ENCODE measurements at places on chromosomes 7 and 10.

- peak; percentile 47 for DNase-seq
Measured at GRCh38 chr10:96138102-96138501, 8.0 kb downstream of the ZNF518A start.

- no peak for DNase-seq
Measured at GRCh38 chr7:149006345-149006725, 22.0 kb downstream of the PDIA4 start.

GRCh38 chr10:28508304-28508925 lies 24.5 kb upstream of the WAC start:
- no peak for DNase-seq

- DNase-seq, result no peak
Measured at GRCh38 chr7:43205171-43205795, 92.8 kb downstream of the HECW1 start.

DNA sequence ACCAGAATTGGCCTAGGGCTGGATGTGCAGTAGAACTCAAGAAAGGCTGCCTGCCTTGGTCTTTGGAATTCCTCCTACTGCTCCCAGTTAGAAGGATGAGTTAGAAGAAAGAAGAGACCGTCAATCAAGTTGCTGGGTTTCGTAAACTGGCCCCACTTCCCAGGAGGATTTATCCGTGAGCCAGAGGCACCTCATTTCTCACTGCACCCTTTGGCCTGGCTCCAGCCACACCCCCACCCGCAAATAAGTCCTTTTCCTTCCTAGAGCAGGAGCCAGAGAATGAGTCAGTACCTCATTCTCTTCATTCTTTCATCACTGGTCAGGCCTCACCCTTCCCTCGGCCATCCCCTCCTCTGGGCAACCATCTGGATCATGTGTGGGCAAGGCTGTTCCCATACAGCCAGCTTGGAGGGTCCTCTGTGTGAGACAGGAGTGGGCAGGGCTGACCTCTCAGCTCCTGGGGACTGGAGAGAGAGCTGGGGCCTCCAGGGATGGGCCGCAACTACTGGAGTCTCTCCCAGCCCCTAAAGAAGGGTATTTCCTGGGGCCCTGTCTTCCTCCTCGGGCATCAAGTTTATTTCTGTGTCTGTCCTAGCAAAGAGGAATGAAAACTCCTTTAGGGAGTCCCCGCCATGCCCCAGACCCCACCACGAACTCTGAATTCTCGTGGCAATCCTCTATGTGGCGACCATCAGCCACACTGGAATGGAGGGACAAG lies 87.2 kb upstream of the DUSP5 start:
- DNase-seq, result peak; percentile 79

- no peak for DNase-seq
Measured at GRCh38 chr7:5215313-5215712, 25.3 kb downstream of the WIPI2 start.

GRCh38 chr7:24290004-24290641 lies 6.1 kb downstream of the NPY start:
- DNase-seq, result peak; percentile 83

DNA sequence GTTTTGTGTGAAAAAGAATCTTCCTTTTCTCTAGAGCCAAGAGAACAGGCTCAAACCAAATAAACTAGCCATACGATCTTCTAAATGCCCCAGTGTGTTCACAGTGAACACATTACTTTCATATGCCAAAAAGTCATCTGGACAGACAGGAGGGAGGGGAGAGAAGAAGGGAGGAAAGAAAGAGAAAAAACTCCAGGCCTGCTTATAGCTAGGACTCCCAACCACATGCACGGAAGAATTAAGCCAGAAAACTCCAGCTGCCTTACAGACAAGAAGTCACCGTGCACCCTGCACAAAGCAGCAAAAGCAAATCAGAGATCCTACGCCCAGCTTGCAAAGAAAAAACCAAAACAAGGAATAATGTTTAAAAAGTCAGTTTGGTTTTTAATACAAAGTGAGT lies 34.3 kb downstream of the SNX8 start:
- DNase-seq, result no peak

DNA sequence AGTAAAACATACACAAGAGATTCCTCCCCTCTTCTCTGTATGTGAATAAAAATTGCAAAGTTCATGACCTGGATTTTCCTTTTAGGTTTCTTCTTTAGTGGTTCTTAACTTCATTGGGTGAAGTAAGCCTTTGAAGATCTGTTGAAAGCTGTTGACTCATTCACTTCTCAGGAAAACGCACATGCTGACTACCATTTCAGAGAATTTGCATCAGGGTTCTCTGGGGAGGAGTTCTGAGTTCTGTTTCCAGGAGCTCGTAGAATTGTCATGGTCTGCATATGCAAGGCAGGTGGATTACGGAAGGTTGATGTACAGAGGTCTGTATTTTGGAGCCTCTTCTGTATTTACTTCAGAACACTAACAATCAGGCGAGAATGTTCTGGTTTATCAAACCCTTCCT lies 962 bp upstream of the SLC26A4 start:
- DNase-seq, result peak; percentile 54

DNA sequence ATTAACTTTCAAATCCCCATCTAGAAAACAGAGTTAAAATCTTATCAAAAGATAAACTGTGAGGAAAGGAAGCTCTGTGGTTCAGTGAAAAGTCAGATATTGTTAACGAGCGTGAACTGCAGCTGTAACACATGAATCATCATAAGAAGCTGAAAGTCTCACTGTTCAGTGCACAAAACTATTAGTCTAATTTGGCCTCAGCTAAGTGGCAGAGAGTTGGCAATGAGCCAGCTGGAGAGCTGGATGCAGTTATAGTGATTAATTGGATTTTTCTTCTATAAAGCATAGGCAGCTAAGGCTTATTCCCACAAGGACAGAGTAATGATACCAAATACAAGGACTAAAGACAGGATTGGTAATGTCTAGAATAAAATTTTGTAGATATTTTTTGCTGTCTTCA lies 101.1 kb upstream of the ABCB5 start:
- peak; percentile 36 for DNase-seq

GRCh38 chr7:73812996-73813395 lies 17.8 kb upstream of the CLDN4 start:
- DNase-seq, result no peak

All from suppressor macrophage treated with lipopolysaccharide for 1 hour (primary cell).